ENCODE measurements at places on chromosomes 7 and 10.

DNA sequence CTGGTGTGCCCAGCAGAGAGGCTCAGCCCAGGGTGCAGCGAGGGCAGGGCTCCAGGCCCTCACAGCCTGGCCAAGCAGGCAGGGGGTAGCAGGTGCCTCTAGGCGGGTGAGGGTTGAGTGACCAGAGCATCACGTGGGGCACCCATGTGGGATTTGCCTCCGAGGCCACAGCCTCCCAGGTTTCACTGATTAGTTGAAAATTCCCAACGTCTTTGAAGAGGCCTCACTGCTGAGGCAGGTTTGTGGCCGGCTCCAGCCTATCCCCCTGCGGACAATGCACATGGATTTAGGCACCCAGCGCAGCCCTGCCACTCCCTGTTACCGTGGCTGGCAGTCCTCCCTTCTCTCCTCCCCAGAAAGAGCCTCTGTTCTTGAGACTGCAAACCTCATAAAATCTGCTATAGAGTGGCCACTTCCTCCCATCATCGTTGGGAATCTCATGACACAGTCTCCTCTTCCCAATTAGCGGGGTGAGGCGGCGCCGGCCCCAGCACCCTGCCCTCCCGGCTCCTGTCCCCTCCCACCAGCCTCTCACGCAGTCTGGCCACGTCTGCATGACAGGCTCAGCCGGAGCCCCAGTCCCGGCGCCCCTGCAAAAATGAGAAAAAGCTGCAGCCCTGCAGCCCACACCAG, 10.8 kb downstream of the MYL10 start:
- DNase-seq = no peak

DNA sequence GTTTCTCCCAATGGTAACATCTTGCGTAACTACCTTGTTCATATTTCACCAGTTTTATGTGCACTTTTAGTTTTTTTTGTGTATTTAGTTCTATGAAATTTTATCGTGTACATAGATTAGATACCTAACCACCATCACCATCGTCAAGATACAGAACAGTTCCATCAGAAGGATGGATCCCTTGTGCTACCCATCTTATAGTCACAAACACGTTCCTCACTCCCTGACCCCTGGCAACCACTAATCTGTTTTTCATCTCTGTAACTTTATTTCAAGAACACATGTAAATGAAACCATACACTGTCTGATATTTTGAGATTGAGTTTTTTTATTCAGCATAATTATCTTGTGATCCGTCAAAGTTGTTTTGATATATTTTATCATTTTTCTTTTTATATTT, 29.9 kb downstream of the FANK1 start:
- no peak for DNase-seq

DNA sequence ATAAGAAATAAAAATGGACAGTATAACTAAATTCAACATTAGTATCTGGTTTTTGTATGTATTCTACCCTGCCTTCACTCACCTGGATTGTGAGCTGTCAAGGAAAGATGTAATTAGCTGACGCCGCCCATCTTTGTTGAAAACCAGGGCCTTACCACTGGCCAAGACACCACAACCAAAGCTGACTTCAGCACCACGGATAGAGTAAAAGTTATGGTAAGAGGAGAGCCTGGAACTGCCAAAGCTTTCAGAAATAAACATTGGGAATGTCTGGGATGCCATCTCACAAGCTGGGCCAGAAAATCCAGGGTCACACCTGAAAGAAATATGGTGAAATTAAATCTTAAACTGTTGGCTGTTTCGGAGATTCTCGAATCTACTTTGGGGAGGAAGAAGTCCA, 190.1 kb upstream of the SLC26A5 start:
- DNase-seq = no peak

DNA sequence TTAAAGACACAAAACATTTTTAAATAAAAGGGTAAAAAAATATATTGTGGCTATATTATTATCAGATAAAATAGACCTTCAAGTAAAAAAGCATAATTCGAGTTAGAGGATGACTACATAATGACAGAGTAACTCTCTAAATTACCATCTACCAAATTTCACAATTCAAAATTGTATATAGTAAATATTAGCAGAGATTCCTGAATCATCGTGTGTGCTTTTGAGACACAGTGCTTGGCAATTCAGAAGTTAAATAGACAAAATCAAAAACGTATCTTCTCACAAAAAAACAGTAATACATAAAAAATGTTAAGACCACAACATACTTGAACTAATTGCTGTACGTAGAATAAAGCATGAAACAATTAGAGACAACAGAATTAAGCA, 110.4 kb downstream of the AHR start:
- DNase-seq = no peak
